GM18507 (cell line): ENCODE measurements at places on chromosomes 12 and 14.

- DNase-seq, result no peak
Observed at GRCh38 chr14:64684091-64684490, 20.1 kb upstream of the PLEKHG3 start.

- DNase-seq, result no peak
Observed at GRCh38 chr14:54411371-54411770, 14.6 kb downstream of the CDKN3 start.

DNA sequence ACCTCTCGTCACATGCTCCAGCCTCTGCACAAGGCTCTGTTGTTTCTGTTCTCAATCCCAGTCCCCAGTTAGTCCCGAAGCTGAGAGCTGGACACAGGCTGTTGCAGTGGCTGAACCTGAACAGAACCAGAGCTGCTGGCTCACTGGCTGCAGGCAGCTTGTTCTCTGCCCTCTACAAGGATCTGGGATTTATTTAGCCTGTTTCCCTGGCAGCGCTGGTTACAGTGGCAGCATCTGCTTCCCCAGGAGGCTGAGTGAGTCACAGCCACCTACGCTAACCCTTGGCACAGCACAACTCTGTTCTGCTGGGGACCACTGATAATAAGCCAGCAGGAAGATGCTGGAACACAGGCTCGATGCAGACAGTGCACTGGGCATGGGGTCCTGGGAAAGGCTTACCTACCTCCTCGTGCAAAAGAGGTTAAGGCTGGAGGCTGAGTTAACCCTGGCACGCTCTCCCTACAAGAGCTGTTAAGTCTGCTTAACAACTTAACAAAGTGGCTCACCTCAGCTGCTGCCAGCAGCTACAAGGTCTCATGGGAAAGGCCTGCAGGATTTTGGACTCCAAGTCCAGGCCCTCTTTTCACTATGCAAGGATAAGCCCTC, 299.6 kb downstream of the PCNX1 start:
- DNase-seq, result no peak

DNA sequence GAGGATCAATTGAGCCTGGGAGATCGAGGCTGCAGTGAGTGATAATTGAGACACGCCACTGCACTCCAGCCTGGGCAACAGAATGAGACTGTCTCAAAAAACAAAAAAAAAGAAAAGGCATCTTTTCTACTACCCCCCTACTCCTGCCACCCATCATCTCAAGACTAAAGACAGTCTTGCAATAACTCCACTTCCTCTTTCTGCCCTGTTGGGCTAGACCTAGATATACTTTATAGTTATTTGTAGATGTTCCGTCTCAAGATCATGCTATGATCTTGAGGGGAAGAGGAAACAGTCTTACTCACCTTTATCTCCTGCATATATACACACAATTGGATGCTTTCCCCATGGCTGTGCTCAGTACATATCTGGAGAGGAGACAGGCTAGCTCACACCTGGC, 12.1 kb upstream of the ESPL1 start:
- DNase-seq, result no peak

DNA sequence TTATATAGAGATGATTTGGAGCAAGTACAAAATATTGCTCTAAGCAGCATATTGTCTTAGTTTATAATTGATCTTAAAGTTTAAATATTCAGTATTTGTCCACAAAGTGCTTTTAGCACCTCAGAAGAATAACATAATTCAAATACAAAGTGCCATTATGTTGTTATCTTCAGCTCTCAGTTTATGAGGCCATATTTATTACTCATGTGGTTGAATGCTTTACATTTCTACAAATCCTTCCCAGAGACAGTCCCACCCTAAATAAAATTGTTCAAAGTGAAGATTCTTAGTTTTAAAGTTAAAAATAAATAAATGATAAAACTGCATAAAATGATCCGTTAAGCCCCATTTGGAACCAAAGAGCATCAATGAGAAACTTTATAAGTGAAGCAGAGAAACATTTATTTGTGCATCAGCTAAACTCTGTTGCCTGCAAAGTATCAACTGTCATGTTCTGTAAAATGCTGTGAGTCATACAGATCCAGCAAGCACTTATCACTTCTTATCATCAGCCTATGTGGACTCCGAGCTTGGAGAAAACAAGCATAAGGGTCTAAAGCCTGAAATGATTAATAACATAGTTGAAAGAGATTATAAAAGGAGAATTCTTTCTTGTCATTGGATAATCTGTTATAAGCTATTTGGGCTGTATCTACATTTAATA, 218.9 kb downstream of the ADAMTS20 start:
- no peak for DNase-seq
